ENCODE measurements at places on chromosomes 7 and 10. TPM values are rescaled to one million over a fixed set of nuclear protein-coding genes. Genes with fewer than 3 reads are reported as not detected.

GRCh38 chr10:129966889-129967578 is 3.0 kb upstream of the EBF3 start:
- no peak for DNase-seq

DNA sequence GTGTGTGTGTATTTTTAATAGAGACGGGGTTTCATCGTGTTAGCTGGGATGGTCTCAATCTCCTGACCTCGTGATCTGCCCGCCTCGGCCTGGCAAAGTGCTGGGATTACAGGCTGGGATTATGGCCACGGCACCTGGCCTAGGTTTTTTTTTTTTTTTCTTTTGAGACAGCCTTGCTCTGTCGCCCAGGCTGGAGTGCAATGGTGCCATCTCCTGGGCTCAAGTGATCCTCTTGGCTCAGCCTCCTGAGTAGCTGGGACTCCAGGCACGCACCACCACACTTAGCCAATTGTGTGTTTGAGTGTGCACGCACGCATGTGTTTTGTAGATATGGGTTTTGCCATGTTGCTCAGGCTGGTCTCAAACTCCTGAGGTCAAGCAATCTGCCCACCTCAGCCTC is 629.8 kb downstream of the ETV1 start:
- DNase-seq = no peak

DNA sequence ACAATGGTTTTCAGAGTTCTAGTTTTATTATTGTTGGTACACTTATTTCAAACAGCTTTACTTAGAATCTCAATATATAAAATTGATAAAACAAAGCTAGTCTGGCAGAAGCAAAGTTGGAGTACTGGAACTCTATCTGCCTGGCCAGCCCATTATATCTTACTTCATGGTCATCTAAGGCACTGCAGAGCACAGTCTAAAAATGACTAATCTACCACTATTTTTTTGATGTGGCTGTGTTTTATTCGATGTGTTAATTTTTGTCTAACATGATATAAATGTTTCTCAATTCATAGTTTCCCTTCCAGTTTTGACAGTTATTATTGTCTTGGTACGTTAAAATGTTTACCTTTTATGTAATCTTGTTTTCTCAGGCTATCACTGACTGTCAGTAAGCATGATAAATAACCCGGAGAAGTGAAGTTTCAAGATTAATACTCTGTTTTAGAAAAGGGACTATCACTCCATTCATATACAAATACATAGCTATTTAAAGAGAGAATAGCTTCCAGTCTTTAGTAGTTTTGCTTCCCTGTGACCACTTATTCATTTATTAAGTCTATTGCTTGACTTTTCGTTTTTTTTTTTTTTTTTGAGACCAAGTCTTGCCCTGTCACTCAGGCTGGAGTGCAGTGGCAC is 60.6 kb upstream of the CSTF2T start:
- DNase-seq = no peak

DNA sequence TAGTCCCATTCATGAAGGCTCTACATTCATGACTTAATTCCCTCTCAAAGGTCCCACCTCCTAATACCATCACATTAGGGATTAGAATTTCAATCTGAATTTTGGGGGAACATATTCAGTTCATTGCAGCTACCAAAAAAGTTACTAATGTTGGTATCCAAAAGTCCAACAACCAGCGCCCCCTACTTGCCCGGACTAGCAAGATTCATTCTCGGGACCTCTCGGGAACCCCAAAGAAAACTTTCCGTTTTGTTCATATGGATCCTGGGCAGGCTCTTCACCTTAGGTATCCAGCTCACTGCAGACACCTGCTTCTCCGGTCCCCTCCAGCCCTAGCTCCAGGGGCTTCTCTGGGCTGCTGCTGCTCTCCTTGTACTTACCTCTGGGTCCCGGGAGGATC is 8.9 kb upstream of the GRK5 start:
- DNase-seq = no peak

Gene PLXDC2
- 48.7 TPM for total RNA-seq

Gene PDCD4
- 114 TPM for total RNA-seq

All from ureter (tissue), 1 donor.